ENCODE measurements at places on chromosomes 12 and 14. TPM values are rescaled to one million over a fixed set of nuclear protein-coding genes. Genes with fewer than 3 reads are reported as not detected.
A peak's percentile ranks its signal among the peaks of the same experiment; 100 is the strongest.

DNA sequence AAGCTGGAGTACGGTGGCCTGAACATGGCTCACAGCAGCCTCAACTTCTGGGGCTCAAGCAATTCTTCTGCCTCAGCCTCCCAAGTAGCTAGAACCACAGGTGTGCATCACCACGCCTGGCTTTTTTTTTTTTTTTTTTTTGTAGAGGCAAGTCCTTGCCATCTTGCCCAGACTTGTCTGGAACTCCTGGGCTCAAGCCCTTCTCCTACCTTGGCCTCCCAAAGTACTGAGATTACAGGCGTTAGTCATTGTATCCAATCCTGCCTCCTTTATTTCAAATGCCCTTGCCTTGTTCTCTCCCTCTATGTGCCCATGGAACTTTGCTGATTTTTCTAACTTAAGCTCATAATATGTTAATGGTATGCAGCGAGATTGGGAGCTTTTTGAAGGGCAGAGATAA is 49.2 kb upstream of the PRICKLE1 start:
- DNase-seq: no peak

GRCh38 chr12:1629338-1630132 is 504 bp downstream of the WNT5B start:
- DNase-seq: no peak

DNA sequence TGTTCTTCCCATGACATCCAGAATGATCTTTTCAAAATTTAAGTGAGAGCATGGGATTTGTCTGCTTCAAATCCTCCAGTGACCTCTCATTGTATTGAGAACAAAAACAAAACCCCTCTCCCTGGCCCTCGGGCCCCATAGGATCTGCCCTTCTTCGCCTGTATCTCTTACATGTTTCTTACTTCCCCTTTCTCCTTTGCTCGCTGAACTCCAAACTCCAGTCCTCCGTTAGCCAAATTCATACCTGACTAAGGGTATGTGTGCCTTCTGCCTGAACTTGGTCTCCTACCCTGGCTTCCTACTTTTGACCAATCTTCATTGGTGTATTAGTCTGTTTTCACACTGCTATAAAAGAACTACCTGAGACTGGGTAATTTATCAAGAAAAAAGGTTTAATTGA is 13.2 kb upstream of the TSPAN11 start:
- no peak for DNase-seq

DNA sequence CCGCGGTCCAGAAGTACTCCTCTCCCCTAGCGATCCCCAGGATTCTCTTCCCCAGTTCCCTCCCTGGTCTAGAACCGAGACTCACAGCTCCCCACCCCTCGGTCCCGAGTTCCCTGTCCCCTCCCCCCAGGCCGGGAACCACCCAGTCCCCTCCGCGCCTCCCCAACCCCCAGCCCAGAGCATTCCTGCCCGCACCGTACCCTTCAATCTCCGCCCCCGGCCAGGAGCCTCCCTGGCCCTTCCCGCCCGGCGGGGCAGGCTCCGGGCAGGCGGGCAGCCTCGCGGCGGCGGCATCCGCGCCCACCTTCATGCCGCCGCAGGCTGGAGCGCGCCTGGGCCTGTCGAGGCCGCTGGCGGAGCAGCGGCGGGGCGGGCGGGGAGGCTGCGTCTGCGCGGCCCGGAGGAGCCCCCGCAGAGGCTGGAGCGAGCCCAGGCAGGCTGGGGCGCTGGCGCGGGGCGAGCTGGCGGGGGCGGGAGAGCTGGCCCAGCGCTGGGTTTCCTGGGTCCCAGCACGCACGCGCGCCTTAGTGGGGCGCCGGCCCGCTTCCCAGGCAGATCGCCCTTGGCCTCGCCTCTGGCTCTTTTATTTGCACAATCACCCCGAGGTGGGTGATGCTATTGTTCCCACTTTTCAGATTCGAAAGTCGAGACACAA is 22.2 kb upstream of the GPR132 start:
- peak; percentile 45 for DNase-seq

DNA sequence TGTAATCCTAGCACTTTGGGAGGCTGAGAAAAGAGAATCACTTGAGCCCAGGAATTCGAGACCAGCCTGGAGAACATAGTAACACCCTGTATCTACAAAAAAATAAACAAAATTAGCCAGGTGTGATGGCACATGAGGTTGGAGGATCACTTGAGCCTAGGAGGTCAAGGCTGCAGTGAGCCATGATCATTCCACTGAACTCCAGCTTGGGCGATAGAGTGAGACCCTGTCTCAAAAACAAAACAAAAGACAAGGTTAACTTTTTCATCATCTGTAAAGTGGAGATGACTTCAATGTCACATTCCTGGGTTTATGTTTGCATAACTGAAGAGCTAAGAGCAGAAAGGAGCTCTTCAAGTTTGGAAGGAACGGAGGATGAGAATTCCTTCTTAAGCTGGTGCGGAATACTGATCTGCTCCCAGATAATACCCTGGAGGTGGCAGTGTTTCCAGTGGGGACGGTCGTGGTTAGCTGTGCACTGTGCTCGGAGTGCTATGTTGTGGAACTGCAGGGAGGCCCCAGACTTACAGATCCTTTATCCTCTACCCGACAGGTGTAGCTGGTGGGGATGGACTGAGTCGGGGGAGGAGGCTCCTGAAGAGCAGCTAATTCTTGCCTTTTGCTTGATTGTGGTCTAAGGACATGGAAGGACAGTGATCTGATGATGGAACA is 22.5 kb upstream of the BICD1 start:
- DNase-seq: no peak

KNTC1 gene
- polyA plus RNA-seq: 17.4 TPM

DNA sequence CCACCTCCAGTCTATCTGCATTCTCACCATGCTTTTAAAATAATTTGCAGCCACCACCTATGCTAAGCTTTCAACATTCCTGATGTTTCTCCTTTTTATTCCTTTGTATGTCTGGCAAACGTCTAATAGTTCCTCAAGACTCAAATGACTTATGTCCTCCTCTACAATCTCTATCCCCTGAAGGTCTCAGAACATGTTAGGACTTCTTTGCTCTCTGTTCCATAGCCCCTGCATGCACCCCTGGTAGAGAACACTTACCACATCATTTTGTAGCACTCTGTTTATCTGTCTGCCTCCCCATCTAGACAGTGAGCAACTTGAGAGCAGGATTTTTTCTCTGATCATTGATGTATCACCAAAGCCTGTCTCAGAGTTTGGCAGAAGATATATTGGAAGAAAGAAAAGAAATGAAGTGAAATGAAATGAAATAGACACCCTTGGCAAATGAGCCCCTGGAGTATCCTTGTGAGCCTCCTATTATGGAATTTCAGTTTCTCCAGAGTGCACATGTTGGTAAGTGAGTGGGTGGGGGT is 1231.2 kb upstream of the FLRT2 start:
- DNase-seq: peak; percentile 9

- no peak for DNase-seq
These were observed 134.0 kb downstream of the SRGAP1 start for GRCh38 chr12:63978519-63978918.

CCDC175 gene
- polyA plus RNA-seq: not detected

DNA sequence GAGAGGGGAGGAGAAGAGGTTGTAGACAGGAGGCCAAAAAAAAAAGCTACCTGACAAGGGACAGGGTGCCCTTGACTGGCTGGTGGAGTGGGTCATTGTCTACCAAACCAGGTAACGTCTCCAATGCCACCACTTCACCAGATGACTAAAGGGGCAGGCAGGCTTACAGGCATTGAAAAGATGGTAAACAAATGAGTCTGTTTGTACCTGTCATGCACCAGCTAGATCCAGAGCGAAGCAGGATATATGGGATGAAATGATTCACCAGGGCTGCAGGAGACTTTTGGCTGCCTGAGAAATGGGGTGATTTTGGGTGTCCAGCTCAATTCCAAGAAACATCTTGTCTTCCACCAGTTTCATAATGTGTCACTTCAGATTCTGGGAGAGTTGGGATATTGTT is 4.0 kb downstream of the C12orf54 start:
- no peak for DNase-seq

GRCh38 chr14:72617391-72618031 is 276.4 kb downstream of the DPF3 start:
- peak; percentile 14 for DNase-seq

- no peak for DNase-seq
These were observed 112.8 kb upstream of the ATF7IP start for GRCh38 chr12:14252697-14253096.

INHBC gene
- 0.11 TPM for polyA plus RNA-seq

FOXA1 gene
- not detected for polyA plus RNA-seq

PIANP gene
- polyA plus RNA-seq: 4.1 TPM

DNA sequence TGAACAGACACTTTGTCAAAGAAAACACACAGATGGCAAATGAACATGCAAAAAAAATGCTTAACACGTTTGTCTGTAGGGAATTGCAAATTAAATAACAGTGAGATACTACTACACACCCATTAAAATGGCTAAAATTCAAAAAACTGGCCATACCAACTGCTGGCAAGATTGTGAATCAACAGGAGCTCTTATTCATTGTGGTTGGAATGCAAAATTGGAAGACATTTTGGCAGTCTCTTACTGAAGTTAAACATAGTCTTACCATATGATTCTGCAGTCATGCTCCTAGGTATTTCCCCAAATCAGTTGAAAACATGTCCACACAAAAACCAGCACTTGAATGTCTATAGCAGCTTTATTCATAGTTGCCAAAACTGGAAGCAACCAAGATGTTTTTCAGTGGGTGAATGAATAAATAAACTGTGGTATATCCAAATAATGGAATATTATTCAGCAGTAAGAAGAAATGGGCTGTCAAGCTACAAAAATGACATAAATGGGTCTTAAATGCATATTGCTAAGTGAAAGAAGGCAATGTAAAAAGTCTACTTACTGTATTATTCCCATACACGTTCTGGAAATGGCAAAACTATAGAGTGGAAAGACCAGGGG is 91.4 kb downstream of the PLEKHA5 start:
- DNase-seq: peak; percentile 59

TSPAN19 gene
- polyA plus RNA-seq: 1.9 TPM

Measured in cardiac muscle cell (in vitro differentiated cells and primary cell).